ENCODE measurements at places on chromosomes 5 and 9. TPM values are rescaled to one million over a fixed set of nuclear protein-coding genes. Genes with fewer than 3 reads are reported as not detected.
A peak's percentile ranks its signal among the peaks of the same experiment; 100 is the strongest.

GRCh38 chr5:126277762-126278161 is 145.4 kb upstream of the GRAMD2B start:
- H3K4me1 ChIP-seq, result no peaks in the 10 kb centered on the region
- H3K27me3 ChIP-seq, result no peaks in the 10 kb centered on the region
- no peak overlapping the region for H3K4me3 ChIP-seq
- no peak overlapping the region for H3K27ac ChIP-seq
- H3K36me3 ChIP-seq, result no peaks in the 10 kb centered on the region

DNA sequence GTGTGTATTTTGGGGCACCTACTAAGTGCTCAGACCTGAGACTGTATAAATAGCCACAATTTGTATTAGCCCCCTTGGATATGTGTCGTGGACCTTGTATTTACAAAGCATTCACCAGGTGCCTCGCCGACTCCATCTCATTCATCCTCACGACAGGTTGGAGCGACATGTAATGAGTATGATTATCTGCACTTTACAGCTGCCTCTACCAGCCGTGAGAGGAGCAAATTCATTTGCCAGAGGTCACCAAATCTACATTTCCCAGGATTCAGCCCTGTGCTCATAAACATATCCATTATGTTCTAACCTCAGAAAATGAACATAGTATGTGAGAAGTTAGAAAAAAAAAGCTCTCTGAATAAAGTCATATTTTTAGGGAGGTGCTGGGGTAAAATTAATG is 167.4 kb downstream of the ZDHHC21 start:
- H3K36me3 ChIP-seq, result no peaks in the 10 kb centered on the region
- H3K27me3 ChIP-seq, result no peaks in the 10 kb centered on the region
- DNase-seq, result no peak
- H3K4me3 ChIP-seq, result no peak overlapping the region

DNA sequence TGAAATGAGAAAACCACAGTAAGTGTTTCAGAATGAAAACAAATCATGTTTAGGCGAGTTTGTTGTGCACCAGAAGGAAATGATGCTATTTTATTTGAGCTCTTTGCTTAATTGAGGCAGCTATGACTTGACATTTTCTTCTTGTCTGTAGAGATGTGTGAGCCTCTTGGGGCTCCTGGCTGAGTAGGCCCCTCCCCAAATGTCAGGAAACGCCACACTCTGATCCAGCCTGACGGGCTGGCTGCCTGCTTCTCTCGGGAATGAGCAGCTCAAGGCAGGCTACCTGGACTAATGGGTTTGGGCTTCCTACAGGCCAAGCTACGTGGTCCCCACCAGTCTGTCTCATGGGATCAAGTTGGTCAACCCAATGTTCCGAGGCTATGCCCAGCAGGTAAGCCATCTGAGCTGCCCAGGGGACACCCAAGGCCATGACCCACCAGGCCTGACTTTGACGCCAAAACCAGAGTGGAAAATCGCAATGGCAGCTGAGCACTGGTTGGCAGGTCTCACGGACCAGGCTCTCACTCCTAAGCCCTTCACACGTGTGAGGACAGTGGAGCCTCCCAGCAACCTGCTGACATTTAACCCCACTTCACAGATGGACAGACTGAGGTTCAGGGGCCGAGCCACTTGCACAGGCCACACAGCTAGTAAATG is 29.9 kb downstream of the USP20 start:
- H3K4me1 ChIP-seq, result no peaks in the 10 kb centered on the region
- H3K36me3 ChIP-seq, result no peaks in the 10 kb centered on the region
- no peaks in the 10 kb centered on the region for H3K27me3 ChIP-seq
- DNase-seq, result no peak
- H3K4me3 ChIP-seq, result no peak overlapping the region

DNA sequence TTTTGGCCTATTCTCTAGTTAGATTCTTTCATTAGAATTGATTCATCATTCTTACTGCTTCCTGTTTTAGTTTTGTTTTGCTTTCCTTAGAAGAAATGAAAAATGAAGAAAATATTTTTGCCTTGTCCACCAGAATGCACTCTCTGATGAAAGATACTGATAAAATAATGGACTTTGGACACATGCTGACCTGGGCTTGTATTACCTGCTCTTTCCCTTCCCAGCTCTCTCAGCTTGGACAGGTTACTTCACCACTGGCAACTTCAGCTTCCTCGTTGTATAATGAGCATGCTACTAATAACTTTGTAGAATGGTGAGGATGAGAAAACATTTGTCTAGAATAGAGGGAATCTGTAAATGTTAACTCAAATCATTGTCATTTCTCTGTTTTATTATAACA is 1468.1 kb upstream of the WWC1 start:
- H3K36me3 ChIP-seq, result no peaks in the 10 kb centered on the region
- DNase-seq, result no peak
- no peak overlapping the region for H3K4me3 ChIP-seq
- no peaks in the 10 kb centered on the region for H3K27me3 ChIP-seq
- H3K4me1 ChIP-seq, result no peaks in the 10 kb centered on the region

DNA sequence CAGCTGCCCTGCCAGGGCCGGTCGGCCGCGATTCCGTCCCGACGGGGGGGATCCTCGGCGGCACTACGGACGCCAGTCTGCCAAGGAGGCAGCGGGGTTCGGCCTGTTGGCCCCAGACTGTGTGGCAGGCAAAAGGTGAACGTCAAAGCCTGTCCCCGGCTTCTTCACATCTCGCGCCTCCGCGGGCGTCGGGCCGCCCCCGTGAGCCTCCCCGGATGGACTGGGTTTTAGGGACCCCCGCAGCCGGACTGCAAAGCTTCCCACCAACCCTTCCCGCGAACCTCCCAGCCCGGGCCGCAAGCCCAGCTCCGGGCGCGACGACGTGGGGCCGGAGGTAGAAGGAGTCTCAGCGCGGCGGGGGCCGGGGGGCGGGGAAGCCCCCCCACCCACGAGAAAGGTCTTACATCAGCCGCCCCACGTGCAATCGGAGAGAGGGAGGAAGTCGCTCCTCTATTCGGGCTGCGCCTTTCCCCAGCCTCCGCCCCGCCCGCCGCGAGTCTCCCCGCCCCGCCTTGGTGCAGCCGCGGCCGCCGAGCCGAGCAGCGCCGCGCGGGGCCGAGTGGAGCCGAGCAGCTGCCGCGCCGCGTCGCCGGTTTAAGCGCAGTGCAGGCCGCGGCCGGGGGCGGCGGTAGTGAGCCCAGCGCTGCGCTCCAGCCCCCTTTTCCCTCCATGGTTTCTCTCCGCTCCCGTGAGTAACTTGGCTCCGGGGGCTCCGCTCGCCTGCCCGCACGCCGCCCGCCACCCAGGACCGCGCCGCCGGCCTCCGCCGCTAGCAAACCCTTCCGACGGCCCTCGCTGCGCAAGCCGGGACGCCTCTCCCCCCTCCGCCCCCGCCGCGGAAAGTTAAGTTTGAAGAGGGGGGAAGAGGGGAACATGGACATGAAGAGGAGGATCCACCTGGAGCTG is at the start of gene ANP32B:
Gene ANP32B (plus strand): TSS at position 659 of the 906 bp plus-strand sequence. CDS start 215 bp downstream, at position 874.
- peak; percentile 88 for DNase-seq
- H3K4me1 ChIP-seq, result peaks cover 5% of the 10 kb centered on the region
- H3K36me3 ChIP-seq, result no peaks in the 10 kb centered on the region
- H3K4me3 ChIP-seq, result peak within 1 kb of the TSS; percentile 90

DNA sequence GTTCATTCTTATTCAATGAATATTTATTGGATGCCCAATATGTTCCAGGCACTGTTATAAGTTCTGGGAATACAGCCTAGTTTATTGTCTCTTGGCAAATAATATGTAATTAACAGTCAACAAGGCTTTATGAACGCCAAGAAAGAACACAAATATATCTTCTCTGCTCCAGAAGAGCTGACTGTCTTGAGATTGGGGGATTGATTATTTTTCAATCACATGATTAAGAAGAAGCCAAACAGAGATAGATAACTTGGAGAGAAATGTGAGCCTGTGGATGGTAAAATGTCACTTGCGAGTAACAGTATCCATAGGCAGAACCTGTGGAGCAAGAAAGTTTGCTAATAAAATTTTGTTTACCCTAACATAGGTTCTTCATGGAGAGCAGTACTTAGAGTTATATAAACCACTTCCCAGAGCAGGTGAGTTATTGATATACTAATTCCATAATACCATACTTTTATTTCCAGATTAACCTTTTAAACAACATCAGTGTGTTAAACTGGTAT is 49.4 kb downstream of the HSD17B4 start:
- H3K36me3 ChIP-seq, result peaks cover 16% of the 10 kb centered on the region
- no peak overlapping the region for H3K4me3 ChIP-seq
- no peaks in the 10 kb centered on the region for H3K27me3 ChIP-seq
- no peak overlapping the region for H3K27ac ChIP-seq
- DNase-seq, result no peak

- no peak overlapping the region for H3K27ac ChIP-seq
- H3K4me3 ChIP-seq, result no peak overlapping the region
- H3K4me1 ChIP-seq, result no peaks in the 10 kb centered on the region
- no peaks in the 10 kb centered on the region for H3K36me3 ChIP-seq
- H3K27me3 ChIP-seq, result no peaks in the 10 kb centered on the region
Measured at GRCh38 chr5:165157219-165157618, 1651.8 kb downstream of the MAT2B start.

GRCh38 chr9:137985637-137986071 is 108.1 kb downstream of the CACNA1B start:
- H3K36me3 ChIP-seq, result no peaks in the 10 kb centered on the region
- H3K4me3 ChIP-seq, result no peak overlapping the region
- no peak overlapping the region for H3K27ac ChIP-seq
- peak; percentile 30 for DNase-seq

- no peaks in the 10 kb centered on the region for H3K27me3 ChIP-seq
- H3K4me1 ChIP-seq, result no peaks in the 10 kb centered on the region
- H3K36me3 ChIP-seq, result no peaks in the 10 kb centered on the region
- DNase-seq, result no peak
Measured at GRCh38 chr9:11045589-11045988, 432.8 kb upstream of the PTPRD start.

- no peak overlapping the region for H3K27ac ChIP-seq
- no peak overlapping the region for H3K4me3 ChIP-seq
- H3K36me3 ChIP-seq, result no peaks in the 10 kb centered on the region
- no peaks in the 10 kb centered on the region for H3K4me1 ChIP-seq
Measured at GRCh38 chr5:130845049-130845765, 319.8 kb downstream of the HINT1 start.

- H3K27ac ChIP-seq, result no peak overlapping the region
- DNase-seq, result no peak
- H3K4me1 ChIP-seq, result no peaks in the 10 kb centered on the region
- H3K27me3 ChIP-seq, result peaks cover 1% of the 10 kb centered on the region
- H3K36me3 ChIP-seq, result no peaks in the 10 kb centered on the region
- no peak overlapping the region for H3K4me3 ChIP-seq
Measured at GRCh38 chr5:171365351-171365750, 22.3 kb upstream of the NPM1 start.

DNA sequence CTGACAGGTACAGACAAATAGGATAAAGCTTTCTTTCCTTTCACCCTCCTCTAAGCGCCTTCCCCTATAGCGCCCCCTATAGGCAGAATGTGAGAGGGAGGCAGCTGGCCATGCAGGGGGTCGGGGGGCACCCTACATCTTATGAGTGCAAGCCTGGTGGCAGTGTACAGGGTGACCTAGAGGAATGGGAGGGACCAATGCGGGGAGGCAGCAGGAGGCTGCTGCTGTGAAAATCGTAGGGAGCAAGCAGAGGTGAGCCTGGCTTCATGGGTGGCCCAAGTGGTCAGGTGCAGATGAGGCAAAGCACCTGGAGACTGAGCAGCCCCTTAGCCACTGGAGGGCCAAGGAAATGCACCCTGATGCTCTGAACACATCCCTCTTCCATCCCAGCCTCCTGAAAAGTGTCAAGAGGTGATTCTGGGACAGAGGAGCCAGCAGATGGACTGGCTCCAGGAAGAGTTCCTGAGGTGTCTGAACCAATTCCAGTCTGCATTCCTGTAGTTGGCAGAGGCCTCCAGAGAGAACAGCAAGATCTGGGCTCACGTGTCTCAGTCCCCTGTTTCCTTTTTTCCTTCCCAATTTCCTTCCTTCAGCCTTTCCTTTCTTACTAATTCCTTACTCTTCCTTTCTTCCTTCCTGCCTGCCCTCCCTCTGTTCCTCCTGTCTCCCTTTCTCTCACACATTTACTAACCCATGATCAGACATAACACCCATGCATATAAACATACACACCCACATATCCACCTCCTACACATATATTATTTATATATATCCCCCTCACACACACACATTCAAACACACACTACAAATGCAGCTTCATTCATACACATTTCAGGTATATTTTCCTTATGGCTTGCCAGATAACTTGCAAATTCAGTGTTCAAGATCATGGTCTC is 32.8 kb upstream of the GALNT10 start:
- H3K4me1 ChIP-seq, result no peaks in the 10 kb centered on the region
- H3K27ac ChIP-seq, result no peak overlapping the region
- no peak for DNase-seq

DNA sequence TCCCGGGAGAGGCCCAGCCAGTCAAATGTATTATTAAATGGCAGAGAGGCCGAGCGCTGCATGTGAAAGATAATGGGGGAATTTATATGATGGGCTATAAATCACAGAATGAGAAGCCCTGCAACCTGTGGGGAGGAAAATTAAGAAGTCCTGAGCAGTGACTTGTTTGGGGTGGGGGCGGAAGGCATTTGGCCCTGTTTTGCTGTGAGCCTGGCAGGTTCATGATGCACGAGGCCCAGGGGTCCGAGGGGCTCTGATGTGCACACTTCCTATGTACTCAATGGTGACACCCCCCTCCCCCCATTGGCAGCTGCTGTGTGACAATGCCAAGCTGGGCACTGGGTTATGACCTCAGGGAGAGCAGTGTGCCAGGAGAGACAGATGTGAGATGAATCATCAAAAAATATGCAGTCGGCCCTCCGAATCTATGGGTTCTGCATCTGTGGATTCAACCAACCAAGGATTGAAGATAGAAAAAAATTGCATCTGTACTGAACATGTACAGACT is 13.7 kb upstream of the DAB2IP start:
- peaks cover 13% of the 10 kb centered on the region for H3K4me1 ChIP-seq
- peak; percentile 68 for DNase-seq
- no peaks in the 10 kb centered on the region for H3K36me3 ChIP-seq
- H3K27ac ChIP-seq, result no peak overlapping the region
- H3K27me3 ChIP-seq, result no peaks in the 10 kb centered on the region

DNA sequence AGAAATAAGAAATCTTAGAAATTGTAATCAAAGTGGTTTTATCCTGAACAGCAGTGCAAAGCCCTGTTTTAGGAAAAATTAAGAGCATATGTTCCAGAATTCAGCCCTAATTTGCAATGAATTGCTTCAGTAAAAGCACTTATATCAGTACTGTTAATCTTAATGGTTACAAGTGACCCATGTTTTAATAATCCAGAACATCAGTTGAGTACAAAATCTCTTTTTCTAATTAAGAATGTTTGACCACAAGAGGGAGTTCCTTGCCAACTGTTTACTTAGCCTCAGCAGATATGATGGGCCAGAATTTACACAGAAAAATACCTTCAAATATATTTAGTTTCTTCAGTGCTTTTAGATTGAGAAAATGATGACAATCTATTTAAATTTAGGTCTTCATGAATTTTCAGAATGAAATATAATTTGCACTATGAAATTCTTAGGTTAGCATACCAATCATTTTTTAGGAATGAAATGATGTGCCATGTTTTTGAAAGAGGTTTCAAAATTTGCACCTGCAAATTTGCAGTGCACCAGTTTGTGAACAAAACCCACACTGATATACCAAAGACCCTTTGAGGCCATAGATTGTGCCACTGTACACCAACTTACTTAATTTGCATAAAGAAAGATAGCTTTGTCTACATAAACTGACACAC is 926.3 kb upstream of the ARRDC3 start:
- H3K27ac ChIP-seq, result no peak overlapping the region
- H3K27me3 ChIP-seq, result no peaks in the 10 kb centered on the region
- DNase-seq, result no peak
- no peaks in the 10 kb centered on the region for H3K4me1 ChIP-seq

Gene LRRC70
- 5.2 TPM for total RNA-seq

Gene HSPA4
- 51.1 TPM for total RNA-seq

Gene CNTNAP3B
- 1.5 TPM for total RNA-seq

Gene CSF1R
- 98.8 TPM for total RNA-seq

Gene GLDC
- total RNA-seq, result 1.3 TPM

Data from adrenal gland (tissue), 19 donors.